ENCODE measurements at places on chromosomes 6 and 20. TPM values are rescaled to one million over a fixed set of nuclear protein-coding genes. Genes with fewer than 3 reads are reported as not detected.

Gene BPIFB4
- not detected for total RNA-seq

Gene CTAGE9
- not detected for total RNA-seq

Gene RIMS1
- total RNA-seq: not detected

Gene GGTLC1
- 0.43 TPM for total RNA-seq

Gene AFDN
- 101 TPM for total RNA-seq

Gene ZSCAN23
- total RNA-seq: 12.0 TPM

Gene LBP
- not detected for total RNA-seq

Gene TFAP2A
- total RNA-seq: 37.0 TPM

Gene TMC2
- total RNA-seq: not detected

Gene FOXA2
- total RNA-seq: not detected

Gene WFDC12
- not detected for total RNA-seq

Gene BPIFB2
- total RNA-seq: not detected

Gene NTSR1
- 0.98 TPM for total RNA-seq

Gene EMILIN3
- not detected for total RNA-seq

Gene RRAGD
- total RNA-seq: 0.18 TPM

Gene SCUBE3
- total RNA-seq: 0.10 TPM

Gene STX11
- 0.17 TPM for total RNA-seq

Gene ETV7
- 0.57 TPM for total RNA-seq

Gene LST1
- total RNA-seq: 1.6 TPM

Gene RPS21
- 2,188 TPM for total RNA-seq

Gene PDYN
- not detected for total RNA-seq

Gene IER3
- total RNA-seq: 107 TPM

Gene SERPINB1
- 82.3 TPM for total RNA-seq

Gene PTPN1
- 46.3 TPM for total RNA-seq

Gene LY86
- not detected for total RNA-seq

Gene BNIP5
- total RNA-seq: not detected

Gene TMEM151B
- total RNA-seq: not detected

Gene SPACA1
- total RNA-seq: not detected

Gene RSPH4A
- 0.24 TPM for total RNA-seq

Gene PLCB4
- 14.9 TPM for total RNA-seq

Gene SLC52A3
- 6.9 TPM for total RNA-seq

Gene TMEM244
- total RNA-seq: not detected

Gene PGBD1
- 3.9 TPM for total RNA-seq

Gene EIF2S2
- 129 TPM for total RNA-seq

Gene REM1
- not detected for total RNA-seq

Gene ADGB
- total RNA-seq: not detected

Gene MRPL14
- total RNA-seq: 96.3 TPM

Gene TBXT
- not detected for total RNA-seq

Gene FHL5
- total RNA-seq: not detected

Gene CCN2
- 20.2 TPM for total RNA-seq

Gene EEF1A2
- 75.2 TPM for total RNA-seq

Gene PRDM13
- total RNA-seq: not detected

Gene KIF25
- not detected for total RNA-seq

Gene SLC35F1
- total RNA-seq: not detected

Gene DEFB129
- not detected for total RNA-seq

Gene PTPRA
- 48.8 TPM for total RNA-seq

Gene MAK
- total RNA-seq: 1.6 TPM

Gene RIN2
- total RNA-seq: 39.0 TPM

Gene SLC17A9
- total RNA-seq: 0.22 TPM

Gene RAET1L
- 2.8 TPM for total RNA-seq

Gene SPTLC3
- total RNA-seq: 8.5 TPM

Gene PAK5
- not detected for total RNA-seq

Gene SLC22A1
- total RNA-seq: 0.25 TPM

Data from PC-9 (cell line).